NCI-H446 (cell line): ENCODE measurements at places on chromosomes 1 and 21.

- no peak for DNase-seq
These were observed 59.7 kb upstream of the ZNF326 start for GRCh38 chr1:89935235-89935634.

GRCh38 chr1:230503726-230504125, 77.6 kb upstream of the PGBD5 start:
- DNase-seq, result no peak

- DNase-seq, result no peak
These were observed 50.1 kb downstream of the AKT3 start for GRCh38 chr1:243799908-243800307.

DNA sequence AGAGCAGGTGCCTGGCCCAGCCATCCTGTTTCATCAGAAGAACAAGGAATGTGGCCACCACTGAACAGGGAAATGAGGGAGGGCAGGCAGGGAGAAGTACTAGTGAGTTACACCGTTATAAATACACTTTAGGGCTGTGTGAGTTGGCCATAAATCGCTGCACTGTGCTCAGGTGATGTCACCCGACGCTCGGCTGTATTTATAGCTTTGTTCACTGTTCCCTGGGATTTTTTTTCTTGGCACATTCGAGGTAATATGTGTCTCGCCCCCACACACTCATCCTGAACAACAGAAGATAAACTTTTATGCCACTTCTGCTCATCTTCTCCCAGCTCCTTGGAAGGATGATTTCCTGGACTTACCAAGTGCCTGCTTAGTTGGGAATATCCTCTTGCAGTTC, 9.0 kb upstream of the KIRREL1 start:
- DNase-seq, result no peak

GRCh38 chr1:153395776-153396175, 4.9 kb upstream of the S100A8 start:
- DNase-seq, result no peak

DNA sequence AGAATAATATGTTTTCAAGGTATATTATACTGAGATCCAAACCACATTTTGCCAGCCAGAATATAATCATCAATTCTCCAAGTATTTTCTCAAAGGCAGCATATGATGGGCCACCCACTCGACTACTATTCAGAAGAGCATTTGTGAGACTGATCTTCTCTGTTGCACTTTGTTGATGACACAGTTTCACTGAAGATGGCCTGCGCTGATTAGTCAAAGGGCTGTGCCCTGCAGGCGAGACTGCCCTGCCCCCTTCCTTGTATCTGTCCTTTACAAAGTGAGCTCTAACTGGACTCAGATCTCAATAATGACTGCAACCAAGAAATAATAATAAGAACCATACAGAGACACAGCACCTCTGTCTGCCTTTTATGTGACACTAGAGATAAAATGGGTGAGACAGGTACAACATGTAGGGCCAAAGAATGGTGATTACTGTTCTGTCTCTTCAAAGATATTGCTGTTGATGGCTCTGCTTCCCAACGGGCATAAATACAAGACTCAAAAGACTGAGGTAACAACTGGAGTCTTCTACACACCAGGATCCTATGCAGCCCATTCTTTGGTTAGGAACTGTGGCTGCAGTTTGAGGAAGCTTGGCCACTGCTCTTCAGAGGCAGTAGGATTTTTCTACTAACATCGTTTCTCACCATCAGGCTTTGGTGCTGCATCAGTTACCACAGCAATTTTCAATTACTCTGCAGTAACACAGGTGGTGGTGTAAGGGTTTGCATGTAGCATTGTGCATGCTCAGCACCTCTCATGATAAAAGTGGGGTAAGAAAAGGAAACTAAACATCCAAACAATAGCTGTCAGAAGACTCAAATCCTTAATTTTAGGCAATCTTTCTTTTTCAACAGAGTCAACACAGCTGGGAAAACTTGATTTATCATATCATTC, 481.1 kb downstream of the PTBP2 start:
- DNase-seq, result no peak

- no peak for DNase-seq
These were observed 253.5 kb downstream of the NTNG1 start for GRCh38 chr1:107394301-107394700.

DNA sequence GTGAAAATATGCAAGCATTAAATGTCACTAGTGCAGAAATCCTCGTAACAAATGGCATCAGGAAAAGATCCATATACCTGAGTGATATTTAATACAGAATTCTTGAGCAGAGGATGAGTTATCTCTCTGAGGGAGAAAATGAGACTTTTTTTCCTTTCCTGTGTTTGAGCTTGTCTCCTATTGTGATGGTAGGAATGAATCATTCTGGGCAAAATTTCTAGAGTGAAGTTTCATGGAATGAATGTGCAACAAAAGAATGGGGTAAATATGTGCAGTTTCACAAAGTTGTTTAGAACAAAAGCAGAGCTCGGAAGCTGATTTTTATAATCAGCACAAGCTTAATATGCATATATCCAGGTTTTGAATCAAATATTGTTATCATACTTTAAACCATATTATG, 4.6 kb downstream of the CTPS1 start:
- no peak for DNase-seq

- no peak for DNase-seq
These were observed 1.2 kb downstream of the MCM3AP start for GRCh38 chr21:46284077-46284644.
